ENCODE measurements at places on chromosomes 2 and 18.
A peak's percentile ranks its signal among the peaks of the same experiment; 100 is the strongest.

DNA sequence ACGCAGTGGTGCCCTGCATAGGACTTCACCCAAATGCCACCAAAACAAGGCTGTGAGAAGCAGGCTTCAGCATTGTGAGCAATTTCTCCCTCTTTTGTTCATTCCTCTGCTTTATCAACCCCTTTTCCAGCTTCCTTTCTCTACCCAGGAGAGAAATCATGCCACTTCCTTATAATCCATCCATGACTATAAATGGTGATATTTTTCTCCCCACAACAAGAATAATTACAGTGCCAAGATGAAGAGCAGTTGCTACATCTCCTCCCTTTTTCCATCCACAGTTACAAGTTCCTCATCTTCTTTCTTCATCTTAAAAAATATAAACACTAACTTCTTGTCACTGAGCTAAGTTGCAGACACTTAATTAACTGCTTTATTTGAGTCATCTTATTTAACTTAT, 167.2 kb downstream of the ANTXR1 start:
- H3K27me3 ChIP-seq, result no peaks in the 10 kb centered on the region
- peaks cover 1% of the 10 kb centered on the region for H3K4me1 ChIP-seq
- no peak overlapping the region for H3K4me3 ChIP-seq
- no peak overlapping the region for H3K27ac ChIP-seq
- peaks cover 8% of the 10 kb centered on the region for H3K36me3 ChIP-seq
- no peak for DNase-seq

GRCh38 chr18:41456831-41457230, 498.2 kb upstream of the PIK3C3 start:
- H3K4me1 ChIP-seq, result peaks cover 8% of the 10 kb centered on the region
- no peaks in the 10 kb centered on the region for H3K27me3 ChIP-seq
- no peak overlapping the region for H3K4me3 ChIP-seq

DNA sequence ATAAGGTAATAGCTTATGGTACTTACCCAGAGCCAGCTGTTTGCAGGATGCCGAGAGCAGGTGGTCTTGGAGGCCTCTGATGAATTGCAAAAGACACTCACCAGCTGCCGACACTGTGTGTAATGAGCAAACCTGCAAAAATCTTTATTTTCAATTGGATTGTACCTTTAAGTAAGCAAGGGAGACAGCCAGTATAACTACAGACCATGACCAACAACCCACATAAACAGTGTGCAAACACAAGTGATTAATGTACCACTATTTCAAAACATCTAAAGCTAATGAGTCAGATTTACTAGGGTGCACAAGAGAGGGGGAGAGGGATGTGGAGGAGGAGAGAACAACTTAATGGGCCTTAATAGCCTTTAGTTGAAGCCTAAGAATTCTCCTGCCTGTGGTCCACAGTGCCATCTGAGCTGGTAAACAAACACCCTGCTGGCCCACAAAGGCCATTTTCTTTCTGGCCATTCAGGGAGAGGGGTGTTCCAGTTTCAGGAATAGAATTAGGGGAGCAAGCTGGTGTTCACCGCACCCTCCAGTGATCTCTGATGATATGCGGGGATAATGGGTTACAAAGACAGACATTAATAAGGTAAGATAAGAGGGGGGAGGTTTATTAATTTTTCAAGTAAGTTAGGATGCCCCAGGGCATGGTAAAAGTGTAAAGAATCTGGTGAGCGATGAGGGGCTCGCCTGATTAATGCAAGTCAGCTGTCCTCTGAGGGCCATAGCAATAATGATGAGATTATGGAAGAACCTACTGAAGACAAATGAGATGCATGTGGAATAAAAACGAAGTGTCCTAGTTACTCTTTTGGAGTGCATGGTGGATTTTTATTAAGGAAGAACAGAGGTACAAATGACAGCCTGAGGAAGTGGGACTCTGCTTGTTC, 196.4 kb downstream of the HRH4 start:
- DNase-seq, result no peak
- H3K4me1 ChIP-seq, result peaks cover 23% of the 10 kb centered on the region
- H3K4me3 ChIP-seq, result no peak overlapping the region
- peak overlapping the region; percentile 45 for H3K27ac ChIP-seq
- peaks cover 7% of the 10 kb centered on the region for H3K27me3 ChIP-seq

DNA sequence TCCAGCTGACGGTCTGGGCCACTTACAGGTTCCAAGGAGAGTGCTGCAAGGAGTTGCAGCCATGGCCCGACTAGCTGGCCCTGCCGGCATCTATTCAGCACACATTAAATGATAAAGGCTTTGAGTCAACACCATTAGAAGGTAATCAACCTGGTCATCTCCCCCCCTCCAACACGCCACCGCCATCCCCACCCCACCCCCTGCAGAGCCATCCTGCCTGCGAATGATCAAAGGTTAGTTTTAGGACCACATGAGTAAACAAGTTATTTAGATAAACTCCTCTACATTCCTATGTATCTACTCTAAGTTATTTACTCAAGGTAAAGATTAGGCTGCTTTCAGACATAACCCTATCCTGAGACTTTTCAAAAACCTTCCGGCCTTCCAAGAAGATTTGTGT, 349.3 kb upstream of the SLC39A10 start:
- no peaks in the 10 kb centered on the region for H3K27me3 ChIP-seq
- H3K4me3 ChIP-seq, result no peak overlapping the region
- peaks cover 5% of the 10 kb centered on the region for H3K4me1 ChIP-seq
- DNase-seq, result no peak
- H3K27ac ChIP-seq, result no peak overlapping the region
- H3K36me3 ChIP-seq, result no peaks in the 10 kb centered on the region

- no peak for DNase-seq
- H3K4me3 ChIP-seq, result no peak overlapping the region
- no peaks in the 10 kb centered on the region for H3K27me3 ChIP-seq
- H3K27ac ChIP-seq, result no peak overlapping the region
- H3K36me3 ChIP-seq, result no peaks in the 10 kb centered on the region
Observed at GRCh38 chr2:233706720-233707119, 6.0 kb upstream of the UGT1A5 start.
